Activated CD4-positive, alpha-beta T cell treated with anti-CD3 and anti-CD28 coated beads, Interleukin-2, amount 50 U/mL, for 16 hours (primary cell): ENCODE measurements at places on chromosomes 13 and 19.

DNA sequence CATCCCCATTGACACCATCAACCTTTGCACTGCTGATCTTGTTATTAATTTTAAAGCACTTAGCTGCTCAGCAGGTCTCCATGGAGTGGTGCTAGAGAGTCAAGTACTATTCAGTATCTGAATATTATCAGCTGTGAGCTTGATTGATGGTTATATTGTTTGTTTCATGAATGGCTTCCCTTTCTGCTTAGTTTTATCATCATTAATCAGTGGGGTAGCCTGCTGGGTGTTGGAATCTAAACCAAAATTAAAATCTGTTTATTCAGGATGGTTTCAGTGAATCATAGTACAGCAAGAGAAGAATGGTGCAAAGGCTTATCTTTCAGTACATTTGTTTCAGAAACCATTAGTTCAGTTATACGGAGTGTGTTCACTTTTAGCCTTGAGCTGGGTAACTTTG, 42.5 kb upstream of the SCEL start:
- no peak for DNase-seq

DNA sequence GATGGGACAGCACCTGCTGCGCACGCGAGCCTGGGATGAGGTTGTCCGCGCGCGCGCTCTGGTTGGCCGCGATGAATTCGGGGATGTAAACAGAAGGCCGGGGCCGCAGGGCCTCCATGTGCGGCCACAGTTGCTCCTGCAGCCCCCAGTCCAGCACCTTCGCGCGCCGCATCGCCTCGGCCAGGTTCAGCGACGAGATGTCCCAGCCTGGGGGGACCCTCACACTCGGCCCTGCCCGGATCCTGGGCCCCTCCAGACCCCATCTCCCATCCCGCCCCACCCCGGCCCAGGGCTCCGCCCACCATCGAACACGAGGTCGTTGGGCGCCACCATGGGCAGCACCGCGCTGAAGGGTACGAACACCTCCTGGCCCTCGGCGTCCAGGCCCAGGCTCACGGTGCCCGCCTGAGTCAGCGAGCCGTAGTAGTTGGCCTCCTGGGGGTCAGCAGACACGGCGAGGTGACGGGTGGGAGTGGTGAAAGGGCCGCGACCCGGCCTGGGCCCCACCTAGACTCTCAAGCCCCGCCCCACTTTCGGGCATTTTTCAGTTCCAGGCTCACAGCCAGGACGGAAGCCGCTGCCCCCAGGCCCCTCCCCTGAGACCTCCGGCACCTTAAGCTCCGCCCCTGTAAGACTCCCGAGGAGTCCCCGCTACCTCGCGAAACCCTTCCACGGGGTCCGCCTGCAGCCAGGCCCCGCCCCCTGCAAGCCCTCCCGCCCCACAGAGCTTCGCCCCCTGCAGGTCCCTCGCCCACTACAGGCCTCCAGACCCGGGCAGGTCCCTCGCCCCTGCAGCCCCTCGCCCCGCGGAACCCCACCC, 1.1 kb downstream of the ISYNA1 start:
- DNase-seq, result peak; percentile 75

- peak; percentile 25 for DNase-seq
Measured at GRCh38 chr13:44243198-44243857, 130.3 kb upstream of the SERP2 start.

DNA sequence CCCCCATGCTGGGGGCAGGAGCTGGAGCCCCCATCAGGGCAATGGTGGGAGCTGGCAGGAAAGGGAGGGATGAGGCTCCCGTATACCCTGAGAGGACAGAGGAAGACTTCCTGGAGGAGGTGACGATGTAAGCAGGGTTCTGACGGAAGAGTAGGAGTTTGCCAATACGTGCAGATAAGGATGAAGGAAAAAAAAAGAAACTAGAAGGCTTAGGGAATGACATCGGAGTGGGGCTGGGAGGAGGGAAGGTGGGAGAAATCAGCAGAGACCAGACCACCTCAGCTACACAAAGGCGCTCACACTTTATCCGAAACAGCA, 32.3 kb downstream of the ARHGEF18 start:
- no peak for DNase-seq

- peak; percentile 22 for DNase-seq
Measured at GRCh38 chr19:55283548-55284377, at the start of gene BRSK1. BRSK1 (plus strand) TSS chr19:55283997; CDS start chr19:55284443, 446 bp downstream.
